Muscle of leg (tissue), 16 donors: ENCODE measurements at places on chromosomes 6 and 20. TPM values are rescaled to one million over a fixed set of nuclear protein-coding genes. Genes with fewer than 3 reads are reported as not detected.
A peak's percentile ranks its signal among the peaks of the same experiment; 100 is the strongest.

- peak; percentile 90 for DNase-seq
- H3K27ac ChIP-seq, result no peak overlapping the region
- no peak overlapping the region for H3K4me3 ChIP-seq
- no peaks in the 10 kb centered on the region for H3K4me1 ChIP-seq
These were observed 373.5 kb upstream of the BTBD3 start for GRCh38 chr20:11544029-11544678.

GRCh38 chr6:14153228-14153627 is 35.7 kb downstream of the CD83 start:
- no peak for DNase-seq
- H3K36me3 ChIP-seq, result no peaks in the 10 kb centered on the region
- H3K4me3 ChIP-seq, result no peak overlapping the region

DNA sequence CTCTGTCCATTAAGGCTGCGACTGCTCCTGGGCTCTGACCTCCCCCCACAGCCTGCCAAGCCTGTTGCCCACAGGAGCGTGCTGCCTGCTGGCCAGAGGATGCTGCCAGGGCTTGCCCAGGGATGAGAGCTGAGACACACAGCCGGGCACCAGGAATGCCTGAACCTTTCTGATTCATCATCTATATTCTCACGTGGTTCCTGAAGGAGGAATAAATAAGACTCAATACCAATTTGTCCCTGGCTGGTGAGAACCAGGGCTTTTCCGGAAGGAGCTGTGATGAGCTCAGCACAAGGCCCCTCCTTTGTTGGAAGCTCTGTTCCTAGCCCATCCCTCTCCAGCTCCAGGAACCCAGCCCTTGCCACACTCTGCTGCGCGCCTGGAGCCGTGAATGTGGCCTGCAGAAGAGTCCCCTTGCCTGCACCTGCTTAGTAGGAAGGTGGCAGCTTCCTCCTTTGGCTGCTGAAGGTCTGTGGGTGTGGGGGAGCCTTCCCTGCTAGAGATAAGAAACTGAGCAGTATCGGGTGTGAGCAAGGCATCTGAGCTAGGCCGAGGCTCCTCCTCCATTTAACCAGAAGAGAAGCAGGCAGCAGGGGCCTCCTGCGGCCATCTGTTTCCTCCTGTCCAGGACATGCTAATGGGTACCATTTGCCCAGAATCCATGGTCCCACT is 37.9 kb downstream of the SYNDIG1 start:
- H3K4me3 ChIP-seq, result no peak overlapping the region
- DNase-seq, result no peak
- H3K27ac ChIP-seq, result no peak overlapping the region

- H3K27ac ChIP-seq, result no peak overlapping the region
- no peaks in the 10 kb centered on the region for H3K36me3 ChIP-seq
- H3K27me3 ChIP-seq, result no peaks in the 10 kb centered on the region
- H3K4me1 ChIP-seq, result no peaks in the 10 kb centered on the region
These were observed 303.9 kb upstream of the SGK1 start for GRCh38 chr6:134621858-134622257.

DNA sequence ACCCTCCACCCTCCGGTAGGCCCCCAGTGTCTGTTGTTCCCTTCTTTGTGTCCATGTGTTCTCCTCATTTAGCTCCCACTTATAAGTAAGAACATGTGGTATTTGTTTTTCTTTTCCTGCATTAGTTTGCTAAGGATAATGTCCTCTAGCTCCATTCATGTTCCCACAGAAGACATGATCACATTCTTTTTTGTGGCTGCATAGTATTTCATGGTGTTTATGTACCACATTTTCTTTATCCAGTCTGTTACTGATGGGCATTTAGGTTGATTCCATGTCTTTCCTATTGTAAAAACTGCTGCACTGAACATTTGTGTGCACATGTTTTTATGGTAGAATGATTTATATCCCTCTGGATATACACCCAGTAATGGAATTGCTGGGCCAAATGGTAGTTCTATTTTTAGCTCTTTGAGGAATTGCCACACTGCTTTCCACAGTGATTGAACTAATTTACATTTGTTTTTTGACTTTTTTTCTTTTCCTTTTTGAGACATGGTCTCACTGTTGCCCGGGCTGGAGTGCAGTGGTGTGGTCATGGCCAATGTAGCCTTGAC is 4.5 kb downstream of the KPNA5 start:
- DNase-seq, result no peak
- H3K4me3 ChIP-seq, result no peak overlapping the region
- no peak overlapping the region for H3K27ac ChIP-seq
- H3K27me3 ChIP-seq, result no peaks in the 10 kb centered on the region

DNA sequence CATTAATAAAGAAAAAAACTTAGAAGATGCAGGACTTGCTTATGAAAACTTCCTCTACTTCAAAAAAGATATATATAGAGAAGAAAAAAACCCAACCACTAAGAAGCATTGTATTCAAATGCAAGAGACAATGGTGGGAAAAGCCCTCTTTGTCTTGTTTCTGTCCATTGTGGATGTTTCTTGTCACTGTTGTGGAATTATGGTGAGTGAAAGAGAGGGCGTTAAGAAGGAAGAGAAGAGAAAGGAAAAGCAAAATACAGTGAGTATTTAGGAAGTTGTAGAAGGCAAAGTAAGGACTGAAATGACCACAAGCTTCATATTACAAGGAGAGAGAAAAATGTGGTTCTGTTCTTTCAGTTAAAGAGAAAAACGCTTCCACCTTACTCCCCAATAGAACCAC is 14.1 kb upstream of the THBD start:
- no peak for DNase-seq
- H3K4me1 ChIP-seq, result peaks cover 41% of the 10 kb centered on the region
- H3K36me3 ChIP-seq, result no peaks in the 10 kb centered on the region
- no peak overlapping the region for H3K4me3 ChIP-seq
- no peak overlapping the region for H3K27ac ChIP-seq
- no peaks in the 10 kb centered on the region for H3K27me3 ChIP-seq

- no peaks in the 10 kb centered on the region for H3K27me3 ChIP-seq
- H3K4me1 ChIP-seq, result peaks cover 37% of the 10 kb centered on the region
- DNase-seq, result peak; percentile 53
- peak overlapping the region; percentile 25 for H3K27ac ChIP-seq
These were observed 32.7 kb upstream of the MRPS10 start for GRCh38 chr6:42250274-42250931.

DNA sequence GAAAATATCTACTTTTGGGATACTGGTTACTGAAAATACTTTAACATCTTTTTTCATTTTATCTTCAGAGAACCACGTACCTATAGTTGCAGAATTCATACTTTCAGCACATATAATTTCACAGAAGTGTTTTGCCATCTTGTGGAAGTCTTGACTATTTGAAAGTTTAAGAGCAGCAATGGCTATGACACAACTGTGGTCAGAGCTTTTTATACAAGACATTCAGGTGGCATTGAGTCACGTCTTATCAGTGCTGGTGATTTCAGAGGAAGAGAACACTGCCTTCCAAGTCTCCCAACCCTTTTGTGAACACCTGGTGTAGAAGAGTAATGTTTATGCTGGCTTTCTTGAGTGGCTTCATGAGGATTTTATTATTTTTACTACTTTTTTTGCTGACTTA is 171.6 kb downstream of the ARID1B start:
- no peaks in the 10 kb centered on the region for H3K27me3 ChIP-seq
- DNase-seq, result no peak
- peaks cover 16% of the 10 kb centered on the region for H3K4me1 ChIP-seq
- H3K4me3 ChIP-seq, result no peak overlapping the region
- H3K36me3 ChIP-seq, result no peaks in the 10 kb centered on the region
- no peak overlapping the region for H3K27ac ChIP-seq

DNA sequence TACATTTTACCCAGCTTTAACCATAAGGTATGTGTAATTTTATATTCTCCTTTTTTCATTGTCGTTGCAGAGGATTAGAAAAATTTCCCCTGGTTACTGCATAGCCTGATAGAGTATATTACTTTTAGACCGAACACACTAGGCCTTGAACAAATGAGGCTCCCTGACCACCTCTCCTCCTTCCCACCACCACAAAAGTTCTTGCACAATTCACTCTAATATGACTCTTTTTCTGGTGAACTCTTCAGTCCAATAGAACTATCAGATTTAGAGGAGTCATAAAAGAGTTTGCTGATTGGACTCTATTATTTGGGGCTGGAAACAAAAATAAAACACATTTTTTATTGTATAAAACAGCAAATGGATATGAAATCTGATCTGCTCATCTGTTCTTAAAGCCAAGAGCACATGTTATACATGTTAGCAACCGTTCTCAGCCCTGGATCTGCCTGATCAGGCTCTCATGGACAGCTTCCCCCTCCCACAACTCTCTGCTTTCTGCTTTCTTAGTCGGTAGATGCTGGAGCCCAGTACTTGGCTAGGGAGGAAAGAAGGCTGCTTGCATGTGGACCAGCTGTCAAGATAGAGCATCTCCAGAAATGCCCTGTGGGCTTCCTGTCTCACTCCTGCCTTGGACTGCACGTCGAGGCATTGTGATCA is 83.5 kb downstream of the CD164 start:
- DNase-seq, result peak; percentile 59
- peaks cover 37% of the 10 kb centered on the region for H3K4me1 ChIP-seq
- H3K4me3 ChIP-seq, result no peak overlapping the region

GRCh38 chr6:22072949-22073348 is 223.9 kb downstream of the PRL start:
- peak overlapping the region; percentile 97 for H3K27ac ChIP-seq
- H3K4me1 ChIP-seq, result peaks cover 21% of the 10 kb centered on the region
- H3K36me3 ChIP-seq, result no peaks in the 10 kb centered on the region
- no peaks in the 10 kb centered on the region for H3K27me3 ChIP-seq
- no peak for DNase-seq
- H3K4me3 ChIP-seq, result no peak overlapping the region

DNA sequence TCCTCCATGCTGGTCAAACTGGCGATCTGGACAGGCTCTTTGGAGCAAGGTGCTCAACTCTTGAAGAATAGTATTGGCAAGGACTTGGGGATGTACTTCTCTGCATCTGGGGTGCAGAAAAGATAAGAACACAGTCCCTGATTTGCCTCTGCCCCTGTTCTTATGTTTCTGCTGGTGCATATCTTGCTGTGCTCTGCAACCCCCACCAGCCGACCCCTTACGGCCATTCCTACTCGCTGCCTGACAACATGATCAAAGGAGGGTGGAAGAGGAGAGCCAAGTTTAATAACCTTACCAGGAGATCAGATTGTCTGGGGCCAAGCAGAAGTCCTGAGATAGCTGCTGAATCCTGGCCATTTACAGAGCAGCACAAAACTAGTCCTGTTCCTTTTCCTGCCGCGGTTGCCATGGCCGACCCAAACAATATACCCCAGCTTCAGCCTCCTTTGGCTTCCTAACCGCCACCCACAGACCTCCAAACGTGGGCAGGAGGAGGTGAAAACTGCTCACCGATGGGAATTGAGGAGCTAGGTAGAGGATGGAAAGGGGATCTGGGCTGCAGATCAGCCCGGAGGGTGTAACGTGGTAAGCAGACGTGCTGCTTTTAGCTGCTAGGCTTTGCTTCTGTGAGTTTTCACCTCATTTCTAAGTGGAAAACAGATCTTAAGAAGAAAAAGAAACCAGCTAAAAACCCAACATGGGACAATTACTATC is 60.9 kb downstream of the ATXN1 start:
- H3K36me3 ChIP-seq, result no peaks in the 10 kb centered on the region
- peak overlapping the region; percentile 22 for H3K4me3 ChIP-seq
- peak overlapping the region; percentile 72 for H3K27ac ChIP-seq
- H3K4me1 ChIP-seq, result peaks cover 18% of the 10 kb centered on the region
- peak; percentile 52 for DNase-seq
- no peaks in the 10 kb centered on the region for H3K27me3 ChIP-seq

DNA sequence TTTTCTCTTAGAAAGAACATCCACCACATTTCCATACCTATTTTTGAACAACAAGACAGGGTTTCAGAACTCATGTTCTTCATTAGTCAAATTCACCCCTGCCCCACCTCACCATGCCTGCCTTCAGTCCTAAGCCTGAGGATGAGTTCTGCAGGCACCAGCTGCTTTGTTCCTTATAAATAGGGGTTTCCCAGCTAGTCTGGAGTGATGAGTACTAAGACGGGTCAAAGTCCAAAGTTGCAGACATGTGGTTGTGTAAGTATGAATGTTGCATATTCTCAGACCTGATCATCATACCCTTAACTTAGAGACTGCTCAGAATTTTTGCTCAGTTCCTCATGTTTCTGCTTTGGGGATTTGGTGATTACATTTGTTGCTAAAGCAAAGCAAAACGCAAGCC is 257.7 kb upstream of the CDYL start:
- H3K27ac ChIP-seq, result no peak overlapping the region
- H3K4me3 ChIP-seq, result no peak overlapping the region
- H3K27me3 ChIP-seq, result peaks cover 2% of the 10 kb centered on the region
- DNase-seq, result no peak
- no peaks in the 10 kb centered on the region for H3K36me3 ChIP-seq

- H3K36me3 ChIP-seq, result no peaks in the 10 kb centered on the region
- H3K4me3 ChIP-seq, result no peak overlapping the region
- H3K27me3 ChIP-seq, result peaks cover 17% of the 10 kb centered on the region
These were observed 78.5 kb upstream of the FRMD1 start for GRCh38 chr6:168157272-168158212.

DNA sequence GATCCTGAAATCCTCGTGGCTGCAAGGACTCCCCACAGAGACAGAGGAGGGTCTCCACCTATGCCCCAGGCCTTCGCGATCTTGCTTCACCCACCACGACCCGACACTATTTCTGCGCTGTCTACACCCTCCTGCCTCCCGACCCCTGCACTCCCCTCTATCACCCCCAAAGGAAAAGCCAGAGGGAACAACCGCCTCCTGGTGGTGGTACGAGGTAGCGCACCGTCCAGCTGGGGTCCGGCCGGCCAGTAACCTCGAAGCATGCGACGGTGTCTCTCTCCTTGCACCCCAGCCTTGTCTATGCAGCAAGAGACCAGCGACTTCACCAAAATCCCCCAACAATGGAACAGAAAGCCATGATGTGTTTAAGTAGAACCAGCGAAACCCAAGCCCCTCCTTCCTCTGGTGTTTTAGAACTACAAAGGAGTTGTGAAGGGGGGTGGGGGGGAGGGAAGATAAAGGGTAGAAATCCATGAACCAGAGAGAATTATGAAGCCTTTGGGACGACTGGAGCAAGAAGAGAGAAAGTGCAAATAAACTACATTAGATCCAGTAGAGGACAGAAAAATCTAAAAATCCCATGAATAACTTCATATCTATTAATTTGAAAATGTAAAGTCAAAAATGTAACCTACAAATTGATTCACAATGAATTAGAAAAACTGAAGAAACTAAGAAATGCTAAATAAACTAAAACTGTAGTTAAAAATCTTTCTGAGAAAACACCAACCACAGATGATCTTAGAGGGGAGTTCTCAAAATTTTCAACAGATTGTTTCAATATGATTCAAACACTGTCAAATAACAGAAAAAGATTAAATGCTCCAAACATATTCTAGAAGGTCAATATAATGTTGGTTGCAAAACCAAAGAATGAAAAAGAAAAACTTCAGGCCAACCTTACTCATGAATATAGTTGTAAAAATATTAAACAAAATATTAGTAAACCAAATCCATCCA is 168.0 kb downstream of the CDK19 start:
- no peaks in the 10 kb centered on the region for H3K4me1 ChIP-seq
- H3K27me3 ChIP-seq, result no peaks in the 10 kb centered on the region
- no peak overlapping the region for H3K4me3 ChIP-seq
- H3K27ac ChIP-seq, result no peak overlapping the region
- DNase-seq, result no peak

The KIF13A gene
- 38.1 TPM for total RNA-seq

The EMILIN3 gene
- total RNA-seq, result 46.1 TPM

The SPTLC3 gene
- 3.5 TPM for total RNA-seq

The GPR31 gene
- total RNA-seq, result not detected

The NCOA3 gene
- total RNA-seq, result 19.1 TPM
